Epithelial cell of proximal tubule (primary cell): ENCODE measurements at places on chromosomes 5 and 9. TPM values are rescaled to one million over a fixed set of nuclear protein-coding genes. Genes with fewer than 3 reads are reported as not detected.
A peak's percentile ranks its signal among the peaks of the same experiment; 100 is the strongest.

Gene C5orf58
- total RNA-seq = not detected in 2 replicates

GRCh38 chr9:132366481-132366880 is 11.7 kb upstream of the SETX start:
- no peak for DNase-seq

Gene RFK
- 33.6 and 43.2 TPM in 2 replicates for total RNA-seq

Gene BAAT
- 0.07 TPM in 1 of 2 replicates, not detected in the other for total RNA-seq

GRCh38 chr9:95130484-95130883 is 187.0 kb downstream of the FANCC start:
- no peak for DNase-seq

- no peak for DNase-seq
Measured at GRCh38 chr5:158938200-158938599, 161.5 kb downstream of the EBF1 start.

- DNase-seq = peak; percentile 97
Measured at GRCh38 chr5:172133359-172134029, 54.5 kb downstream of the STK10 start.
